ENCODE measurements at places on chromosomes 4 and X.

DNA sequence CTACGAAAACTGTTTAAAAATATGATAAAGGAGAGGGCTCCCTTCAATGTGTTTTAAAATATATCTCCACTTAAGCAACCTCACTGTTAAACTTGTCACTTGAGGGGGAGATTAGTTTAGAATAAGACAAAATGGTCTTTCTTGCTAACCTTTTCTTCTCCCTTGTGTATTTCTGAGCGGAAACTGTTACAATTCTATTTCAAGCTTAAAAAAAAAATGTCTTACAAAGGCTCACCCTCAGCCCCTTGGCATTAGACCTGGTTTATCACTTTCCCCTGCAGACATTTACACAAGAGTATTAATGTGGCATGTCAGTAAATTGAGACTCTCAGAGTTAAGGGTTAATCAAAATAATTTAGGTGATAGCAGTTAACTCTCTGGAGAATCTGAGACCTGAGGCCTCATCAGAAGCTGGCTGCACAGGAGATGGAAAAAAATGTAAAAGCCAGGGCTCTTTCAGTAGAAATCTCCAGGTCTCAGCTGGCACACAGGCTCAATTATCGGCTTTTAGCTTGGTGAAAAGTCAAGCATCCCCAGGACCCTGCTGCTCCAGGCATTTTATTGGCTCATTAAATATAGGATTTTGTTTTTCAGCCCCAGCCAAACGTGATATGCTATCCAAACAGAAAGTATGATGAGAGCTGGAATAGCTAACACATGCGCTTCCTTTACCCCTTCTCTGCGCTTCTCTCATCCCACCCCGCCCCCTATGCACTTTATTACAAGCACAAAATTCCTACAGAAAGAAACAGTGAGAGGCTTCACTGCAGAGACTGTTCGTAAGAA lies 130.5 kb downstream of the PPA2 start:
- DNase-seq = no peak

DNA sequence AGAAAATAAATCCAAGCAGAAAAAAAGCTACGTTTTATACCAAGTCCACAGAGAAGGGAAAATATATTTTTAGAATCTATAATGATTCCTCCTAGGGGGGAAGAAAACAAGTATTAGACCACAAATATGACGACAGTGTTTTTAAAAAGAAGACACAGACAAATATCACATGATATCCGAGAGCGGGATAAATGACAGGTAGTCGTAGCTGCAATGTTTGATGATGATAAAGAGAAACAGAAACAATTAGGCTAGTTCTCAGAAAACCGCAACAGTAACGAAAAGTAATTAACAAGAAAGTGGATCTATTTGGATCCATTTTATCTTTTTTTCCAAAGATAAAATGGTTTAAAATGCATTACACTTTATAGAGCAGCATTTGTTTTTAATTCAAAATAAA lies 918 bp downstream of the HAUS3 start:
- peak; percentile 76 for DNase-seq

DNA sequence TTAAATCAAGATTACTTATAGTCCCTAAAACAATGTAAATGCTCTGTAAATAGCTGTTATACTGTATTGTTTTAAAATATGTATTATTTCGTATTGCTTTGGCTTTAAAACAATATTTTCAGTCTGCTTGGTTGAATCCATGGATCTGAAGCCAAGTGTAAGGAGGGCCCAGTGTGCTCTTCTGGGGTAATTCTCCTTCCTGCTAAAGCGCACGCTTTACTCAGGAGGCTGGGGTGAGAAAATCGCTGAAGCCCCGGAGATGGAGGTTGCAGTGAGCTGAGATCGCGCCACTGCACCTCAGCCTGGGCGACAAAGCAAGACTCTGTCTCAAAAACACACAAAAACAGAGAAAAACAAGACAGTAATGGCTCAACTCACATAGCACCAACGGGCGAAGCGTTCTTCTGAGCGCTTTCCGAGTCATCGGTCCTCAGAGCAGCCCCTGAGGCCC lies 391 bp upstream of the IDUA start:
- no peak for DNase-seq

GRCh38 chr4:172109466-172109865 lies 296.3 kb downstream of the GALNTL6 start:
- no peak for DNase-seq

- no peak for DNase-seq
These were observed 101.5 kb downstream of the MGST2 start for GRCh38 chr4:139767168-139767567.

DNA sequence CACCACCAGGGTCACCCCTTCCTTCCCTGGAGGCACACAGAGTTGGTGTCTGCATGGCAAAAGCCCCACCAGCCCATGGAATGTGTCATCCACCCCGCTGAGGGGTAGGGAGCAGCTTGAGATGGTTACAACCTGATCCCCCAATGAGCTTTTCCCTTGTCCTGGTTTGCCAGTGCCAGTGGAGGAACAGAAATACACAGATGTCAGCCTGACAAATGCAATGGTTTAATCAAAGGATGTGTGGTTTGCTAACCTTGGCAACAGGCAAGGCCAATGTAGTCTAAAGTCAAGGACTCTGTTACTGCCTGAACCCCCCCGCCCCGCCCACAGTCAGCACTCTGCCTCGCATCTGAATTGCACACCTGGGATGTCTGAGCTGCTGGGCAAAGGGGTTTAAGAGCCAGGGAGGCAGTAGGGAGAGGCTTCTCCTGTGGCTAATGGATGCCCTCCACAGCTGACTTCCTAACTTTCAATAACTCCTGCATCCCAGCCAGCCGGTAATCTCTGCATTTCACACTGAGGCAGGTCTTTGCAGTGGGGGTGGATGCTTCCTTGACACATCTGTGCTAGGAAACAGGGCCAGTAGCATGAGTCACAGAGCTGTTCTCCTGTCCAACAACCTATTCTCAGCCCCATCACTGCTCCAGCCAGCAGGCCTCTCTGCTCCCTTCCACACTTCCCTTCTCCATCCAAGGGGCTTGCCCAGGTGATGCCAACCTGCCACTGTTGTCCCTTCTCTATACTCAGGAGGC lies 137.5 kb downstream of the AMMECR1 start:
- no peak for DNase-seq

DNA sequence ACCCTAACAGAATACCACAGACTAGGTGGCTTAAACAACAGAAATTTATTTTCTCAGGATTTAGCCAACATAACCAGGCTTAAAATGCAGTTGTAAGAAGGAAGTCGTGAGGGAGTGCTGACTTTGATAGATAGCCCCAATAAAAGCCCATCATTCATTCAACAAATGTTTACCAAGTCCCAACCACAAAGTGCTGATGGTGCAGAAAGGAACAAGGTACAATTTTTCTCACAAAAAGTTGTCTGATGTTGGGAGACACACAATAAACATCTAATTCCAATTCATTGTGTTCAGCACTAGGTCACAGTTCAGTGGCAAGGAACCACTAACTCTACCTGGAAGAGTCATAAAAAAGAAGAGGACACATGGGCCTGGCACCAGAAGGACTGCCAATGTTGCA lies 42.2 kb downstream of the AKAP4 start:
- no peak for DNase-seq

DNA sequence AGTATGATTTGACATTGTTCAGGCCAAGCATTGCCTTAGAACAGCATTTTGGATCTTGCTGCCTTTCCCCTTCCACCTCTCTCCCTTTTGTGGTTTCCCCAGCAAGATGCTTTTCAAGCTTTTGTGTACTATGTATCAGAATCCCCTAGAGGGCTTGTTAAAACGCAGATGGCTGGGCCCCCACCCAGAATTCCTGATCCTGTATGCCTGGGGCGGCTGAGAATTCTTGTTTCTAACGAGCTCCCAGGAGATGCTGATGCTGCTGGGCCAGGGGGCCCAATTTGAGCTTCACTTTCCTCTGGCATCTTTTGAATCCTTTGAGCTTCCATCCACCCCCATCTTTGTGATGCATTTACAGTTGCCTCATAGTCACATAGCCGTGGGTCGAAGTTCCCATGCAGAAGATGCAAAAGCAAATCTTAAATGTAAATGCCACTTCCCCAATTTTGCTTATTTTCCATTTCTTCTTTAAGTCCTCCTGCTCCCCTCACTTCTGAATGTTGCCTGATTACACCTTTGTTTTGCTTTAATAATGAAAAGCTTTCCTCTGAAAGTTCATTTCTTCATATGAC lies 18.5 kb downstream of the HCCS start:
- no peak for DNase-seq

DNA sequence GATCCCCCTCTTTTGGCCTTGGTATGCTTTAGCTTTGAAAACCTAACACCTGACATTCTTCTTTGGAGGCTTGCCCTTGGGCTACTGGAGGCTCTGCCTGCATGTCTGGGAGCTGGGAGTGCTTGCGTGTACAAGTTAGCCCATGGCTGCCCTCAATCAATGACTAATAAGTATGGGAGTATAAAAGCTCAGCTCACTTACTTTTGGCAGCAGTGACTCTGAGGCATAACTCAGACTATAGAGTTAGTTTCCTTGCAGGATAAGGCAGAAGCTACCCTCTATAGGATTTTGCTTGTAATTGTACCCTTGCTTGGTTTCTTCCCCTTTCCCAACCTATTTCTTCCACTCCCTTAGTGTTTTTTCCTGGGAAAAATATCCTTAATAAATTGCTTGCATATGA lies 247.9 kb downstream of the PPP1R2C start:
- DNase-seq = no peak

DNA sequence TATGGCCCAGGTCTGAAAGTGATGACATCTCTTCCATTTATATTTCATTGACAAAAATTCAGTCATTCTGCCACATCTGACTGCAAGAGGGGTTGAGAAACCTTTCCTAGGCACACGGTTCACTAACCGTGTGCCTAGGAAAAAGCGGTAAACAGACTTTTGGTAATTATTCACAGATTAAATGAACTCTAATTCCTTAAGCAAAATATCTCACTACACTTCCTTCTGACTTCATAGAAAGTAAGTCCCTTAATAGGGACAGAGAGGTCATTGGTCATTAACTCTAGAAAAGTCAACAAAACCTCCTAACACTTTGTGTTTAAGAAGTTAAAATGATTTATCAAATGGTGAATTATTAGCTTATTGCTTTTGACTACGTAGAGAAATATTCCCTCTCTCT lies 205.1 kb downstream of the PDHA2 start:
- DNase-seq = no peak

DNA sequence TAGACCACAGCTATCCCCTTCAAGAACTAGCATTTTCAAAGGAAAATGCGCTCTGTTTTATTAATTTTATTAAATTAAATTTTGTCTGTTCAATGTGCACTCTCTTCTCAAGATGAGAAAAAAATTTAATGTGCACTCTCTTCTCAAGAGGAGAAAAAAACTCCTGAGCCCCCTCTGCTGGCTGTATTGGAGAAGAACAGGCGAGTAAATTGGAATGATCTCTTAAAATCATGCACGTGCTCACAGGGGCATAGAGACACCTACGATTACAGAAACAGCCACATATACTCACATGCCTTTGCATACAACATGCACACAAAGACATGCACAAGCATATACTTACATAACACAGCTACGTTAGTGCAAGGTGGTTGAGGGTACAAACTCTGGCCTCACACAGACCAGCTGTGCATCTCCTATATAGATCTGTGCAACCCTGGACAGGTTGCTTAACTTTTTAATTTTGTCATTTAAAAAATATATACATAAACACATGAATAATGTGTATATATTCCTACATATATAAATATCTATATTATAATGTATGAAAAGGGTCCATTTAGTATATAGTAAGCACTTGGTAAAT lies 176.2 kb upstream of the CXorf66 start:
- DNase-seq = peak; percentile 14

GRCh38 chr4:108192935-108193334 lies 24.2 kb upstream of the LEF1 start:
- no peak for DNase-seq

GRCh38 chrX:121407627-121408026 lies 360.2 kb downstream of the GLUD2 start:
- DNase-seq = no peak

DNA sequence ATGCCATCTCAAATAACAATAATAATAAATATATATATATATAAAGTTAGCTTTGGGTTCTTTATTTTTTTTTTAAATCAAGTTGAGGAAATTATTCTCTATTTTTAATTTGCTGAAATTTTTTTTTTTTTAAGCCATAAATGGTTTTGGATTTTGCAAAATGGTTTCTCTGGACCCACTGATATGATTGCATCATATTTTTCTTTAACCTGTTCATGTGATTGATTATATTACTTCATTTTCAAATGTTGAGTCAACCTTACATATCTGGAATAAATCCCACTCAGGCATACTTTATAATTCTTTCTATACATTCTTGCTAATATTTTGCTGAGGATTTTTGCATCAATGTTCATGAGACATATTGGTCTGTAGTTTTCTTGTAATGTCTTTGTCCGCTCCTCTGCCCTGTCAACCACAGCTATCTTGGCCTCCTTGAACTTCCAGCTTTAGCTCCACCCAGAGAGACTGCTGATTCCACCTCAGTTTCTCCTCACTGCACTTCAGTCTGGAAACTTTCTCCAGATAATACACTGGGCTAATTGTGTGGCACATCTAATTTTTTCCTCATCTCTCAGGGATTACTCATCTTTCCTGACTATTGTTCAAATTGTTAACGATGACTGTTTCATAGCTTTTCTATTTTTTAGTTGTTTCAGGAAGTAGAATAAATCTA lies 160.9 kb upstream of the GIMD1 start:
- no peak for DNase-seq

- DNase-seq = peak; percentile 28
These were observed 3.4 kb downstream of the CD38 start for GRCh38 chr4:15781427-15782095.

- no peak for DNase-seq
These were observed 172.4 kb upstream of the SCML1 start for GRCh38 chrX:17564689-17565409.

DNA sequence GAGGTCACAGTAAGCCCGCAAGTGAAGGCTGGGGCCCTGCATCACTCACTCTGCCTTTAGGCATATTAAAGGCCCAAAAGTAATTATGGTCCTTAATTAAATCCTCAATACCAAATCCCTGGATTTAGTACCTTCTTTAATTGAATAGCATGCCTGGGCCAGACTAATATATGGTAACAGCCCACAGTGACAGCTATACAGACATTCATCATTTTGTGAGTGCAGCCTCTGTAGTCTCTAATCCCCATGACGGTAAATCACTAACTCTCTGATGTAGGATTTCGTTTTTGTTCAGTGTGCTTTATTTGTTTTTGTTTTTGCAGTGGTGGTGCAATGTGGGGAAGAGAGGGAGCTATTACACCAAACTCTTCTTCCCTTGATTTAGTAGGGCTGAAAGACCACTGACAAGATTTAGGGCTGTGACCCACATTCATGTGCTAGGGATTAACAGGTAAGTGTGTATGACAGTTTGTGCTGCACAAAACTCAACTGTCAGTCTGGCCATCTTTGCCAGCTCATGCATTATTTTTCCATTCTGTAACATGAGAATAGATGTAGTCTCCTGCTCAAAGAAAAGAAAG lies 60.6 kb upstream of the SLC39A8 start:
- DNase-seq = no peak

DNA sequence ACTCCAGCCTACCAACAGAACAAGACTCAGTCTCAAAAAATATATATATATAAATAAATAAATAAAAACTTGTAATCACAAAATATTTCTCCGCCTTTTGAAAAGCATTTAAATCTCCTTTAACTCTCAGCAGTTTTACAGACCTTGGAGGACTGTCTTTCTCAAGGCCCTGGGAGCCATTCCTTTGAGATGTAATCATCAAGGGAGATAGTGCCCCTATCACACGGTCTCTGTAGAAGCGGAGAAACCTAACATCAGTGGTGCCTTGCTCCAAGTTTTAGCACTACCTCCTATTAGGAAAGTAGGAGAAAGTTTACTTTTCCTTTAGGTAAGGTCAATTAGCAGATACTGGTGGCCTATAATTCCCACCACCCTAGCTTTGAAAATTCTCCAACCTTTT lies 58.5 kb downstream of the ANTXR2 start:
- DNase-seq = no peak

GRCh38 chrX:102652031-102652688 lies 877 bp downstream of the GPRASP1 start:
- peak; percentile 80 for DNase-seq
